GDM1 (cell line): ENCODE measurements at places on chromosomes 11 and 22.

DNA sequence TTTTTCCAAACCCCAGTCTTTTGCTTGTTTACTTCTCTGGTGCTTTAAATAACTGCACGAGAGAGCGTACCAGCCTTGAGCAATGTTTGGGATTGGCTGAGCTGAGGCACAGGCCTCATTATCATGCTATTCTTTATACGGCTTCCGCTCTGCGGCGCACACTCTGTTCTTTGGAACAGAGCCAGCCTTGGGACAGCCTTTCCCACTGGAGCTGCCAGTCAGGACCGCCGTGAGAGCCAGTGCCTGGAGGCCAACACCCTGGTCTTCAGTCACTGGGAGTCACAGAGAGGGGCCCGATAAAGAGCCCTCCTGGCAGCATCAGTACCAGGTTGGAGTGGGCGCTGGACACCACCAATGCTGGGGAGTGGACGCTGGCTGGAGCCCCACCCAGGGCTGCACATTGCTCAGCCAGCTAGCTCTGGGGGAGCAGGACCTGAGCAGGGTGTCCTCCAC, 125.6 kb downstream of the BCR start:
- DNase-seq, result no peak

GRCh38 chr22:44676441-44677352, 25.3 kb upstream of the PRR5 start:
- DNase-seq, result peak; percentile 61

DNA sequence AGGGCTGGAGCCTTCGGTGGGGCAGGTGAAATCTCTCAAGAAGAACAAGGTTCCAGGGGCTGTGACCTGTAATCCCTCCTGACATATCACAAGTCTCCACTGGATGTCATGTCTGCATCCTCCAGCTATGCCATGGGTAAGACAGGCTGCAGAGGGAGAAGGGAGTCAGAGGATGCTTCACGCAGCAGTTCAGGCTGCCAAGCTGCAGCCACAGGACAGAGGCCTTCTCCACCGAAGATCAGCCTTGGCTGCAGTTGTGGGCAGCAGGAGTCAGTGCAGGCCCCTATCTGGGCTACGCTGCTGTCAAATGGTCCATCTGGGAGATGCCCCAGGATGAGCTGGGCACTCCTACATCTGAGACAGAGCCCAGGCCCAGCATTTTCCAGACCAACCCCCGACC, 25.0 kb downstream of the DKK3 start:
- no peak for DNase-seq

- no peak for DNase-seq
These were observed 6.0 kb downstream of the FREY1 start for GRCh38 chr11:45900916-45901617.

GRCh38 chr11:116931206-116931953, 94.0 kb upstream of the APOA1 start:
- no peak for DNase-seq
